Forelimb muscle (tissue), 1 donor: ENCODE measurements at places on chromosomes 1 and 21. TPM values are rescaled to one million over a fixed set of nuclear protein-coding genes. Genes with fewer than 3 reads are reported as not detected.

FAM163A gene
- polyA plus RNA-seq, result 0.16 TPM

ZSCAN20 gene
- 2.4 TPM for polyA plus RNA-seq

SLC25A34 gene
- 6.9 TPM for polyA plus RNA-seq

BCL2L15 gene
- 0.59 TPM for polyA plus RNA-seq

CASQ1 gene
- 1,211 TPM for polyA plus RNA-seq

FMO5 gene
- polyA plus RNA-seq, result 2.7 TPM

PLEKHA6 gene
- 3.0 TPM for polyA plus RNA-seq

LRRC7 gene
- 19.6 TPM for polyA plus RNA-seq

SPRR2F gene
- polyA plus RNA-seq, result not detected

KPNA6 gene
- polyA plus RNA-seq, result 23.4 TPM

HES3 gene
- not detected for polyA plus RNA-seq

C1orf226 gene
- polyA plus RNA-seq, result 0.72 TPM

CDC20 gene
- polyA plus RNA-seq, result 14.3 TPM
